Right kidney (tissue), 9 donors: ENCODE measurements at places on chromosomes 13 and 19.

- DNase-seq: no peak
Measured at GRCh38 chr19:29988351-29988750, 46.3 kb downstream of the URI1 start.

GRCh38 chr19:30886222-30886621 lies 463.0 kb downstream of the TSHZ3 start:
- DNase-seq: no peak

DNA sequence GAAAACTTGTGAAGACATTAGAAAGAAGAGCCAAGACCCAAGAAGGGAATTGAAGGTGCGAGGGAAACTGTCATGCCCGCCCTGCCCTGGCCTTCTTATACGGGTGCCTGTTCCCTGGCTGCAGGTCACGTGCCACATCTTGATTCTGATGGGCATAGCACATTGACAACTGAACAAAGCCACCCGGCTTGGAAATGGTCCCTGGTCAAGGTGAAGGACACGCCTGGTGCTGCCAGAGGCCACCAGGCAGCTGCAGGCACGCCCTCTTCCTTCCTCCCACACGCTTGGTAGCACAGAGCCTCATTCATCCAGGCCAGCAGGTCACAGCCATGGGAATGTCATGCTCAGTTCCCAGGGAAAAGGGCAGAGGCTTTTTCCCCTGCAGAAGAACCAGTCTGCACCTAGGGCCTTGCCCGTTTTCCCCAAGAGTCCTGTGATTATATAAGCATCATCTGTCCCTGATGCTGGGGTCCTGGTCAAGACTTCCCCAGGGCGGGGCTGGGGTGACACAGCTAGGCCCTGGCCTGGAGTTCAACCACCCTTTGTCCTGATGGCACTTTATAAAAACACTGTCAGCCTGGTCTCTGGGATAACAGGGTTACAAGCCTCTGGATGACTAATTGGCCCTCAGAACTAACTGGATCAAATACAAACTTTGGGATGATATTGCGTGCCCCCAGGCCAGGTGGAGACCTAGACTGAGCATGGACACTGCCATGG lies 56.0 kb downstream of the CDADC1 start:
- no peak for DNase-seq

DNA sequence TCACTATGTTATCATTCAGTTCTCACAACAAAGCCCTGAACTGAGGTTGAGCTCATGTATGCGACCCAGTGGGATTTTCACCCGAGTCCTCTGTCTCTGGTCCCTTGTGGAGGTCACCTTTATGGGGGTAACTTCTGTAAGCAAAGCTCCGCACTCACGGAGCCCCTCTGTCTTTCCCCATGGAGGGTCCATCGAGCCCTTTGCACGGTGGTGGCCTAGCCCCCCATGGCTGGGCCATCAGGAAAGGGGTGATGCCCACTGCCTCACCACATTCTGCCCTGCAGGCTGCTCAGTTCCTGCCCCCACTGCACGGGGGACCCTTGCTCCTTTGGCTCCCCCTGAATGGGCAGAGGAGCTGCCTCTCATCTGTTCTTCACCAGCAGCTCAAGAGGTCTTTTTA lies 39.6 kb downstream of the CHST8 start:
- no peak for DNase-seq

GRCh38 chr13:50425772-50426171 lies 410.5 kb downstream of the KCNRG start:
- no peak for DNase-seq

DNA sequence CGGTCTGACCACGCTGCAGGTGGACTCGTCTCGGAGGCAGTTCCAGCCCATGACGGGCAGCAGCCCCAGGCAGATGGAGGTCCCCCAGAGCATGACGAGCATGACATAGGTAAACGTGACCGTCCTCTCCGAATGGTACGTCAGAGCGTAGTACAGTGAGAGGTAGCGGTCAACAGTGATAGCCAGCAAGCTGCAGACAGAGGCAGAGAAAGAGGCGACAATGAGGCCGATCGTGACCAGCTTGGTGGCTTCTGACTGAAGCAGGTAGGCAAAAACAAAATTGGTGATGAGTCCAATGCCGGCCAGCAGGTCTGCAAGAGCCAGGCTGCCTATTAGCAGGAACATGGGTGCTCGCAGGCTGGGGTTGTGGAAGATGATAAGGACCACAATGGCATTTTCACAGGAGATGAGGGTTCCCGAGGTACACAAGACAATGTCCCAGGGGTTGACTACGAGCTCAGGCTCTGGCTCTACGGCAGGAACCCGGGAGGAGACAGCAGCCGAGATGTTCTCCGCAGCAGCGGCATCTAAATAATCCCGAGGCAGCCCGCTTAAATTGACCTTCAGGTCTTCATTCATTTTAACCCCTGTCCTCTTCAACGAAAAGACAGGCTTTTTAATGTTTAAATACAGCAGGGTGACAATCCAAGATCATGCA lies 1.2 kb downstream of the GPR12 start:
- DNase-seq: no peak

DNA sequence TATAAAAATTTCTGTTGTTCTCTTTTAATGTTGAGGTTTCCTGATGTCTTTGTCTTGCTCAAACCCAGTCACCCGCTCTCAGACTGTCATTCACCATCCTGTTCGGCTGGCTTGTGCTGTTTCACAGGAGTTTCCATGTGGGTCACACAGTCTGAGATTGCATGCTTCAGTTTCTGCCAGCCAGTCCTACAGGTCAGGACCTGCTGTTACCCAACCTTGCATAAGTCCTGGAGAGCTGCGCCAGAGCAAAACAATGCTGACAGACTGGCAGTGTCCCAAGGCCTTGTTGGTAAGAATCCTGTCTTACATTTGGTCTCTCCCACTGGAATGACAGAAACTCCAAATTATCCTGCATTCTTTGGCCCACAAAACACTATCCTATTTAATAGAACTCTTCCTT lies 340.0 kb upstream of the SLITRK5 start:
- no peak for DNase-seq
